ENCODE measurements at places on chromosomes 5 and 9.

DNA sequence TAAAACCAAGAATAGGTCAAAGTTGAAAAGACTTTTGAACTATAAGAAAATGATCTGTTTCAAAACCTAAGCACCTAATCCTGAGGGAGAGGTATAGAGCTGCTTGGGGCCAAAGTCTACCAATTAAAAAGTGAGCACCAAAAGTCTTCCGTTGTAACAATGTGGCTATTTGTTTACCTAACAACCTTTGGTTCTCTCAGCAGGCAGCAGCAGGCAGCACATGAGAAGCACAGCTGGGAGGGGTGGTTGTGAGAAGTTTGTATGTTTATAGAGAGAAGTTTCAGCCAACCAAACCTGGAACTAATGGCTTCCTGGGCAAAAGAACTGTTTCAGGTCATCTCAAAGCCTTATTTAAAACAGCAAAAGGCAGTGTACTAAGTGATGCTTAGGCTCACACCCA, 59.8 kb upstream of the TBC1D9B start:
- DNase-seq, result no peak

DNA sequence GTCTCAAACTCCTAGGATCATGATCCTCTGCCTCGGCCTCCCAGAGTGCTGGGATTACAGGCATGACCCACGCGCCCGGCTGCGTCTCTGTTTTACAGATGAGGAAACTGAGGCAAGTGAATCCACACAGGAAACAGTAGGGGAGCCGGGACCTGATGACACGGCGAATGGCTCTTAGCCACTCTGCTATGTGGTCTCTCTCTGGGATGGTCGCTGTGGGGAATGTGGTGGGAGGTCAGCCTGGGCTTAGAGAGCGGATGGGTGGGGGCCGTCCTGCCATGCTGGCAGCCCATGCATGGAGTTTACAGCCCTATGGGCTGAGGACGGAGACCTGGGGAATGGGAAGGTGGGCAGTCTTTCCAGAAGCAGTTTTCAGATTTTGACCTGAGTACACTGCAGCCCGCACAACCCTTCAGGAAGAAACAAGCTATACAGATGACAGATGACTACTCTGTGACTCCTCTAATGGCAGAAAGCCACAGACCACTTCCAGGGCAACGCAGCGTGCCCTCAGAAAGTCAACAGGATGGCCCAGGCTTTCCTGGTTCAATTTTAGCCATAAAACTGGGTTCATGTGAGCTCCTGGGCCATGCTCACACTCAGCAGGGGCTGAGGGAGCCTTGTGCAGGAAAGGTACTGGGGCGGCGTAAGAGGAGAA, 136.1 kb upstream of the RAPGEF1 start:
- DNase-seq, result no peak

DNA sequence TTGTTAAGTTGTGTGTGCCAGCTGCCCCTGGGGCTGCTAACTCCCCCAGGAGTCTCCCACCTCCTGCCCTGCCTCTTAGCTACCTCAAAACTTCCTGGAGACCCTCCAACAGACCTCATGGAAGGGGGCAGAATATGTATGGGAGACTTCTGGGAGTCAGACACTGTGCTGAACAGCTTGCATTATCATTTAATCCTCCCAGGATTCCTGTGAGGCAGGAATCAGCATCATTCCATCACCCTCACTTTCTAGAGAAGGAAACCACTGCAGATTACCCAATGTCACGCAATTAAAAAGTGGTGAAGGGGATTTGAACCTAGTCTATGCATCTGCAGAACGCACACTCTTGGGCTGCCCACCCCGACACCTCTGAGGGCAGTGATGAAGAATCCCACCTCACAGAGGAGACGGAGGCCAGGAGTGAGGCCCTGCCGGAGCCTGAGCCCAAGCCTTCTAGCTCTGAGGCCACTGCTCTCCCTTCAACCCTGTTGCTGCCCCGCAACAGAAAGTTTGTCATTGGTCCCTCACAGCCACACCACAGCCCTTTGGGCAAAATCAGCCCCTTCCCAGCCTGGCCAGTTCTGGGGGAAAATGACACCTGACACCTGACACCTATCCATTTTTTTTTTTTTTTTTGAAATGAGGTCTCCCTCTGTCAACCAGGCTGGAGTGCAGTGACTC, 30.3 kb upstream of the IL17B start:
- DNase-seq, result no peak

DNA sequence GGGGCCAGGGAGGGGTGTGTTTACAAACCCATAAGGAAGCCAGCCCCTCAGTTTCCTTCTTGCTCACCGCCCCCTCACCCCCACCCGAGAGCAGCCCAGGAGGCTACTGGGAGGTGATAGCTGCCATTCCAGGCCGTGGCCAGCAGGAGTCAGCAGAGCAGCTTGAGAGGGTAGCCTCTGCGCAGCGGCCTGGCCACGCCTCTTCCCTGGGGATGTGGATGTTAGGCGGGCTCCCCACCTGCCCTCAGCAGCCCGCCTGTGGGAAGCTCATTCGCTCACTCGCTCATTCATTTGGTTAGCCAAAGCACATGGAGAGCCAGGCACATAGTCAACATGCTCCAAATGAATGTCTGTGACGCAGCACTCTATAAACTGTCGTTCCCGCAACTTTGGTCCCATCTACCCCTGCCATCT, 6.1 kb upstream of the DPM2 start:
- DNase-seq, result peak; percentile 86

All from inflammatory macrophage (primary cell).